SW 1271 (cell line): ENCODE measurements at places on chromosomes 4 and X.

DNA sequence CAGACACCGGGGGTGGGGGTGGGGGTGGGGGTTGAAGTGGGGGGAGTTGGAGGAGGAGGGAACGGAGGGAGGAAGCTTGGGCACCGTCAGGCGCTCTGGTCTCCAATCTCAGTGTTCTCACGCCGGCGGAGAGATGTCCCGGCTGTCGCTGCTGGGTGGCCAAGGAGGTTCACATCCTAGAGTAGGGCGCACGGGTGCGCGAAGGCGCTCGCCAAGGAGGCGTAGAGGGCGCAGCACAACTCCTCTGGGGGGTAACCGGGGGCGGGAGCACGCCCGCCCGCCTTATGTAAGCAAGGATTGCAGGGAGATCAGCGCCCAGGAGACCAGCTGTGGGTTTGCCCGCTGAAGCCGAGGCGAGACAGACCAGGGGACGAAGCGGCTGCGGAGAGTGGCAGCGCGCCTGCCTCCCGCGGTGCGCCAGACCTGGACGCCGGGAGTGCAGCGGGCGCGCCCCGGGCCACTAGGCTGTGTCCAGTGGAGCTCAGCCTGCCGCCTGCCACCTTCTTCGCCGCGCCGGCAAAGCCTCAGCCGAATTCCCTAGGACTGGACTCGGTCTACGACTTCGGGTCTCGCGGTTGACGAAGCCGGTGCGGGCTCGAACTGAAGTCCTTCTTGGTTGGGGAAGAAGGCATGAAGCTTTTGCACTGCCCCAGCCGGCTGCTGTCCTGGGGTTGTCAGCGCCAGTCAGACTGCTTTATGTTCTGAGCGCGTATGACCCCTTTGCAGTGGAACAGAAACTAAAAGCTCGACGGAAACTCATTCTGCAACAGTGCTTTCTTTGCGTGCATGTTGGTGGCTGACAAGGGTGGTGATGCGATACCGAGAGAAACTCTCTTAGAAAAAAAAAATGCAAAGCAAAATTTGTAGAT, 707 bp upstream of the UNC5C start:
- no peak for DNase-seq

DNA sequence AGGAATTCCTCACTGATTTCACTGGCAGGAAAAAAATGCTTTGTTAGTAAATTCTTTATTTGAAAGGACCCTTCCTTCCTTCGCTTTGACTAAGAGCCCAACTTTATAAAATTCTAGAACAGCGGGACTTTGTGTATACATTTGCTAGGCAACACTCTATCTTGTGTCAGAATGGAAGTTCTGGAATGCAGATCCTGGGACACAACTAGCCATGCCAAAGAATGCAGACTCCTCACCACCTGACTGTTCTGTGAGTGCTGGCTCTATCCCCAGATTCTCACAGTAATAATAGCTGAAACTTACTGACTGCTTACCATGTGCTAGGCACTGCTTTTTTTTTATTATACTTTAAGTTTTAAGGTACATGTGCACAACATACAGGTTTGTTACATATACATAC, 73.3 kb upstream of the ZDHHC15 start:
- no peak for DNase-seq

- DNase-seq, result no peak
These were observed 1260.2 kb upstream of the PCDH7 start for GRCh38 chr4:29459926-29460325.

DNA sequence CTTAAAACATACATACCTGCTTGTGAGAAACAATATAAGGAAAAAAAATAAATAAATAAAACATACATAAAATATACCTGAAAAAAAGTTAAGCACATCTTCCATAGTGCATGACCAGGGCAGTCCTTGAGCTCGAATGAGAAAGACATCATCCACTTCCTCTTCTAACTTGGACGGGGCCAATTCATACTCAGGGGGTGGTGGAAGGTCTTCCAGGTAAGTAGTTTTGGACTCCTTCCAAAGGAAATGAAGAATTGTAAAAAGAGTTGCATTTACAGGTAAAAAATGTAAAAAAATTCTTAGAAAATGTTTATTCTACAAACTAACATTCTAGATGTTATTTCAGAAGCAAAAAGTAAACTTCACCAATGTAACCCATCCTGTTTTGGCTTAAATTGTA, 3.6 kb downstream of the GRSF1 start:
- DNase-seq, result no peak

GRCh38 chrX:13270360-13270759, 49.5 kb downstream of the ATXN3L start:
- no peak for DNase-seq

GRCh38 chr4:121860121-121860520, 10.2 kb downstream of the BBS7 start:
- DNase-seq, result no peak

GRCh38 chrX:49233887-49234555, 881 bp upstream of the CACNA1F start:
- DNase-seq, result no peak

DNA sequence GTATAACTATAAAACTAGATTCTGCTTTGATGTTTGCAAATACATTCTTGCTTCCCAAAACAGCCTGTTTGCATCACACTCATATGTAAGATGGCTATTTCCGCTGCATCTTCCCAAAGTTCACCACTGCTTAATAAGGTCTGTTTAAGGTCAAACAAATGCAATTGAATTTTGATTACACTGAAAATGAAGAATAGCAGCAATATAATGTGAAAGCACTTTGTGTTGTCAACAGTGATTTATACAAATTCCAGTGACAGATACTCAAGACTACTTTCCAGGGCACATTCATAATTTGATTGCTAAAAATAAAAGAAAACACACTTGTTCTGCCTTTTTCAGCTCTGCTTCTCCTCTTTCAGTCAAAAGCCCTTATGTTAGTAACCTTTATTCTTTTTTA, 8.1 kb upstream of the PGAM4 start:
- DNase-seq, result no peak

GRCh38 chrX:53930515-53931380, 113.5 kb downstream of the PHF8 start:
- DNase-seq, result no peak

- DNase-seq, result no peak
These were observed 97.2 kb upstream of the ADRA2C start for GRCh38 chr4:3668825-3669552.
